ENCODE measurements at places on chromosomes 6 and 20. TPM values are rescaled to one million over a fixed set of nuclear protein-coding genes. Genes with fewer than 3 reads are reported as not detected.

The IPCEF1 gene
- total RNA-seq: 30.0 TPM

The RFX6 gene
- total RNA-seq: not detected

The PRSS16 gene
- total RNA-seq: 0.62 TPM

The C6orf141 gene
- total RNA-seq: not detected

The PTCRA gene
- total RNA-seq: not detected

The TAAR5 gene
- total RNA-seq: not detected

The GGTLC1 gene
- total RNA-seq: not detected

The ILRUN gene
- total RNA-seq: 58.8 TPM

The SDCBP2 gene
- total RNA-seq: 1.2 TPM

The FAM83D gene
- total RNA-seq: 5.3 TPM

The VSX1 gene
- not detected for total RNA-seq

The COL21A1 gene
- total RNA-seq: not detected

The SERPINB1 gene
- 50.7 TPM for total RNA-seq

The LPA gene
- total RNA-seq: not detected

The GPR6 gene
- not detected for total RNA-seq

The CASS4 gene
- total RNA-seq: 23.5 TPM

The SLC24A3 gene
- total RNA-seq: not detected

The ZBTB12 gene
- total RNA-seq: not detected

The TGM3 gene
- total RNA-seq: not detected

The TRIM10 gene
- total RNA-seq: not detected

The TRAPPC3L gene
- not detected for total RNA-seq

The SLC4A11 gene
- total RNA-seq: 0.78 TPM

The LINC00237 gene
- total RNA-seq: not detected

The MARCKS gene
- 0.35 TPM for total RNA-seq

The CYP39A1 gene
- not detected for total RNA-seq

The CRISP3 gene
- total RNA-seq: not detected

The WFDC5 gene
- total RNA-seq: not detected

The CNR1 gene
- total RNA-seq: not detected

The WFDC12 gene
- not detected for total RNA-seq

The OPRL1 gene
- 0.69 TPM for total RNA-seq

The MCM8 gene
- 2.0 TPM for total RNA-seq

The UBE3D gene
- total RNA-seq: 5.7 TPM

The CNKSR3 gene
- total RNA-seq: not detected

The LZTS3 gene
- 37.4 TPM for total RNA-seq

The THBD gene
- 0.16 TPM for total RNA-seq

The BANF2 gene
- not detected for total RNA-seq

The GTSF1L gene
- total RNA-seq: not detected

The BPIFB1 gene
- total RNA-seq: not detected

The SLC13A3 gene
- total RNA-seq: not detected

The RBPJL gene
- not detected for total RNA-seq

The EPPIN gene
- total RNA-seq: not detected

The VGLL2 gene
- total RNA-seq: not detected

The DEF6 gene
- 182 TPM for total RNA-seq

The SNRPB2 gene
- total RNA-seq: 50.4 TPM

The OR2B2 gene
- not detected for total RNA-seq

The ADGB gene
- total RNA-seq: not detected

The GHRH gene
- not detected for total RNA-seq

The ENPP1 gene
- not detected for total RNA-seq

The SCRT2 gene
- not detected for total RNA-seq

The HLA-DRB1 gene
- total RNA-seq: 32.6 TPM

The FRS3 gene
- total RNA-seq: 6.2 TPM

The TSPYL4 gene
- total RNA-seq: 51.0 TPM

The PERP gene
- 1.6 TPM for total RNA-seq

The TREM1 gene
- 0.42 TPM for total RNA-seq

The PAK5 gene
- total RNA-seq: not detected

The SNAP25 gene
- not detected for total RNA-seq

The SLC26A8 gene
- total RNA-seq: not detected

The AVP gene
- total RNA-seq: 0.73 TPM
